ENCODE measurements at places on chromosomes 11 and 22.

DNA sequence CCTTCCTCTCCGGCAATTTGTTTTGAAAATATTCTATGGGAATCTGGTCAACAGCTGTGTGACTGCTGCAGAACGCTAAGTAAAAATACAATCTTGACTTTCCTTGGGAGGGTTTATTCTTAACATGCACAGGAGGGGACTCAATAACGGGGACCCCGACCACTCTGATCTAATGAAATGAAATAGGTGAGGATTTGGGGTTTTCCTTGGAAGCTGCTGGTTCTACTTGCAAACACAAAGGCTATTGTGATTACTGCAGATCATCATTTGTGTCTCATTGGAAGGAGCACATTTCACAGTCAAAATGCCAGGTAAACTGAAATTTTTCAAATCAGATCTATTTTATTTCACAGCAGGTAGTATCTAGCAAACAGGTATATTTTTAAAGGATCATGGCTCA is 366.1 kb downstream of the SHANK2 start:
- no peak for DNase-seq

DNA sequence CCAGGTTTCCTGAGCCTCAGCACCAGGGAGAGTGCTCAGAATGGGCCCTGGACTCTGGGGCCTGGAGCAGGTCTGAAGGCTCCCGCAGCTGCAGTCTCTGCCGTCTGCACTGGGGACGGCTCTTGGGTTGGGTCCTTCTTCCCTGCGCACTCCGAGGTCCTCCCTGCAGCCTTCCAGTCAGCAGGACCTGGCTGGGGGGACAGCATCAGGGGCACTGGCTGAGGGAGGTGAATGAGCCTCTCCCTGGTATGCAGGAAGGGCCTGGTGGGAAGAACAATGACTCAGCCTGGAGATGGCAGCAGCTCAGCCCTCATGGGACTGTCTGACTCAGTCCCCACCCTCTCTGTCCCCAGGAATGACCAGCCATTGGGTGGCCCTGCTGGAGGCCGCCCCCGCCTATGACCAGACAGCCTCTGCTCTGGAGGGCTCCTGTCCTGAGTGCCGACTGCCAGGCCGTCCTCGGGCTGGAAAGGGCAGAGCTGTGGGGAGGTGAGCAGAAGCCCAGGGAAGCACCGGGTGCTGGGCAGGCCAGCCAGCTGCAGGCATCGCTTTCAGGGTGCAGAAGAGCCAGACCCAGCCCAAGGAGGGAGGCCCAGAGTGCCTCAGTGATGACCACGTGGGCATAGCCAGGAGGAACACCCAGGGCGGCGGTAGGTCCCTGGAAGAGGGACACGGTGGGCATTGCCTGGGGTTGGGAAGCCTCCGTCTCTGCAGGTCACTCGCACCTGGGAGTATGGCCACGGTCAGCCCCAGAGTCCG is 455.0 kb downstream of the BRD1 start:
- no peak for DNase-seq

DNA sequence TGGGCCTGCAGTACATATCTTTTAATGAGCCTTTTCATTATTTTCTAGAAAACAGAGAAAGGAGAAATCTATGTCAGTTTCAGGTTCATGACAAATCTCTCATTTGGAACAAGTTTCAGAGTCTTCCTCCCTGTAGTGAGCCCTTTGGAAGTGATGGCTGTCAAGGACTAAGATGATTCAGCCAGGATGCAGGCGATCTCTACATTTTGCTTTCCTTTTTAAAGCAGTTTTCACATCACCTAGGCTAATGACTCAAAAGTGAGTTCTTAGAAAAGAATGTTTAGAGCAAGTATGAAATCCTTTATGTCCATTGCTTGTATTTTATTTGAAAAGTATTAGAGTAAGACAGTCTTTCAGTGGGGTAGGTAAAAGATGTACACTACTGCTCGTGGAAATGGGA is 130.1 kb downstream of the TRPC6 start:
- DNase-seq, result no peak

DNA sequence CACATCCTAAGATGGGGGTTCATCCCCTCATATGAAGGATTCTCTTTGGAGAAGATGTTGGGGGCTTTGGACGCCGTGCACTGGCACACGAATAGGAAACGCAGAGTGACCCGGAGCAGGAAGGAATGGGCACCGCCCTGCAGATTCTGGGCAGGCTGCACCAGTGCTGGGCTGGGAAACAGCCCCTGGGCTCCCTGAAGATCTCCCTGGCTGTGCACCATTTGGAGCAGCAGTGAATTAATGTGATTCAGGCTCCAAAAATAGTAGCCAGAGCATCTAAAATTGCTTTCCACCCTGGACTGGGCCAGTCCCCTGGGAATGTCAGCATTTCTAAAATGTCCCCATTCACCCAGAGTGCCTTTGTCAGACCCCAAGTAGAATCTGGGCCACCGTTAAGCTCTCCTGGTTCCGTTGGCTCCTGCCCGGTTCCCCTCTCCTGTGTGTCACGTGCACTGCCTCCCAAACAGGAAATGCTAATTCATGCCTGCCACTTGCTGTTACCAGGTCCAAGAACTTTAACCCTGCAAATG is 18.6 kb downstream of the IRAG1 start:
- DNase-seq, result no peak

GRCh38 chr11:134033276-134033675 is 35.6 kb upstream of the JAM3 start:
- DNase-seq, result no peak

DNA sequence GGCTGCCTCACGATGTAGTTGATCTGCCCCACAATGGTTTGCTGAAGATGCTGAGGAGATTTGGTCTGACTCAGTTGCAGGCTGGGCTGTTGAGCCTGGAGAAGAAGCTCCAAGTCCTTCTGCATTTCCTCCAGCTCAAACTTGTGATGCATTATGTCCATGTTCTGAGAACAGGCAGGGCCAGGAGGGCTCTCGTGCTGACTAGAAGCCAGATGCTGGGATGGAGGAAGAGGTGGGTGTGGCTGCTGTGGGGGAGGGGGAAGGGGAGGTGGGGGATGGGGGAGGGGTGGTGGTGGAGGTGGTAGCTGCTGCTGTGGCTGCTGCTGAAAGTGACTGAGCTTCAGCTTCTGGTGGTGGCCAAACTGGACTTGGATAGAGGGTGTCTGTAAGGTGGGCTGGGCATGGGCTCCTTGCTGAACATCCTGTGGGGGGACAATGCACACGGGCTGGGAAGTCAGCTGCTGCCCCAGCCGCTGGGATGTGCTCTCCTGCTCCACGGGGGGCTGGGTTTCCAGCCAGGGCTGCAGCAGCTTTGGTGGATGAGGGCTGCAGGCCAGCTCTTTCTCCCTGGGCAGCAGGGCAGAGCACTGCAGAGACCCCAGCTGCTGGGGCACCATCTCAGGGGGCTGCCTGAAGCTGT is 42.1 kb downstream of the TRIM66 start:
- no peak for DNase-seq

DNA sequence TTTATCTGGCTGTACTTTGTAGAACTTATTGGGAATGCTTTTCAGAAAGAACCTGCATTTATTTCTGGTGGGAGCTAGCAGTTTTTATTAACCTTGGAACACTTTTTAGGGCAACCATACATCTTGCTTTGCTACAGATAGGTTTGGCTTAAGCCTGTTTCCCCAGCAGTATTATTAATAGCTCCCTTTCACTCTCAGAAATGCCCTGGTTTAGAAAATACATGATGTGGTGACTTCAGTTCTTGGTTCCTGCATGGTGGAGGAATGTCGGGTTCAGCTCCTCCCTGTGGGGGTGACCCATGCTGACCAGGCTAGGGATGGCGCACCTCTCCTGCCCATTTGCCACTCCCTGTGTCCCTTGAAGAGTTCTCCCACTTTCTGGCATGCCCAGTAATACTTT is 28.2 kb downstream of the ZBED4 start:
- DNase-seq, result no peak

DNA sequence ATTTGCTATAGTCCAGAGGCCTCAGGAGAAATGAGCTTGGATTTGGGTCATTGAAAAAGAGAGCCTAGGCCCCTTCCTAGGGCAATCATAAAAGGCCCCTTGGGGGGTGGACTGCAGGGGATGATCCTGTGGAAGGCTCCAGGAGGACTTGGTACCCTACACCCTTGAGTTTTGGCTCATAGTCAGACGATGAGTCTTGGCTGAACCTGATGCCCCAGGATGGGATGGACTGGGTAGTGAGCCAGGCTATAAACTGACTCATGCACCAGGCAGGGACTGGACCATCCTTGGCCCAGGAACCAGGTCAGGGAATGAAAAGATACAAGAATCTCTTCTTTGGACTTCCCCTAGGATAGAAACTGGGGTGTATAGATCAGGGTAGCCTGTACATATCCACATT is 54.2 kb downstream of the NAV2 start:
- no peak for DNase-seq

DNA sequence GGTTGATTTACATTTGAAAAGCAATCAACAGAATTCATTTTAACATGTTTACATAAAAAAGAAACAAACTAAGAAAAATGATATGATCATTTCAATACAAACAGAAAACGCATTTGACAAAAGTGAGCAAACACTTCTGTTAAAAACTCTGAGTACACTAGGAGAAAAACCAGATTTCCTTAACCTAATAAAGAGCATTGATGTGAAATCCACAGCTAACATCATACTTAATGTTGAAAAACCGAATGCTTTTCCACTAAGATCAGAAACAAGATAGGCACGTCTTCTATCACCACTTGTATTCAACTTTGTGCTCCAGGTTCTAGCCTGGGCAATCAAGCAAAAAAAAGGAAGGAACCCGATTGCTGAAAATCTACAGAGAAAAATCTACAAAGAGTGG is 227.6 kb downstream of the SBF2 start:
- no peak for DNase-seq

Data from skeletal muscle cell (primary cell).